Heart right ventricle (tissue), 16 donors: ENCODE measurements at places on chromosomes 16 and 17. TPM values are rescaled to one million over a fixed set of nuclear protein-coding genes. Genes with fewer than 3 reads are reported as not detected.

Gene PRSS27
- polyA plus RNA-seq, result 0.46 TPM

Gene OMG
- polyA plus RNA-seq, result 0.07 TPM

DNA sequence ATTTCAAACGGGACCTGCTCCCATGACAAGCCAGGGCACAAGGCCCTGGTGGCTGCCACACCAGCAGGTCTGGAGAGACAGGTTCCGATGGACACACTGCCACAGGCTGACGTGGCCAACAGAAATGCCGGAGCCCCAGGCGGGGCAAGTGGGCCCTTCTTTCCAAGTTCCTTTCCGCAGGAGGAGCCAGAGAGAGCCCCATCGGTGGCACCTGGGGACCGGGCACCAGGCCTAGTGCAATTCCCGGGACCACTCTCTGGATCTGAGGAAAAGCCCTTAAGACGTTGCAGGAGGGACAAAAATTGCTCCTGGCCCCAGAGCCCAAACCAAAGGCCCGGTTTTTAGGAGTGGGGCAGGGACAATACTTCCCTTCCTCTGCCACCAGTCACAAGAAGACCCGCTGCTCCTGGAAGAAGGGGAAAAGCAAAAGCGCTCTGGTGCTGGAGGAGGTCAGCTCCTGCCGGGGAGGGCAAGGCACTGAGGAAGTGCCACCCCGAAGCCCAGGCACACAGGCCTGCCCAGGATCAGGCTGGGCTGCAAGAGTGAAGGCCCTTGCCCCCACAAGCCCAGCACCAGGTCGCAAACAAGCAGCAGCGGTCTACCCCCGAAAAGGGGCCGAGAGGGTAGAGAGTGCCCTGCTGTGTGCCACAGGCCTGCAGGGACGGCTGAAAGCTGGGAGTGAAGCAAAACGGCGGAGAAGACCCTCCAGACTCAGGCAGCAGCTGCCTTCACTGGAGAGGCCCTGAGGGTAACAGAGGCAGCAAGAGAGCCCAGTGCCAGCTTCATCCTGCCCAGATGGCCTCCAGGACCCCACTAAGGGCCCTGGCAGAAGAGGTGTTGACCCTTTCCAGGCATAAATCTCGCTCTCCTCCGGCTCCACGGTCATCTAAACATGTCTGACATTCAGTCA lies 29.1 kb downstream of the MAP1LC3B start:
- no peaks in the 10 kb centered on the region for H3K27me3 ChIP-seq
- no peak overlapping the region for H3K27ac ChIP-seq
- no peak for DNase-seq
- no peaks in the 10 kb centered on the region for H3K4me1 ChIP-seq

- peak; percentile 53 for DNase-seq
- H3K36me3 ChIP-seq, result no peaks in the 10 kb centered on the region
- no peaks in the 10 kb centered on the region for H3K4me1 ChIP-seq
- H3K27me3 ChIP-seq, result peaks cover 98% of the 10 kb centered on the region
Observed at GRCh38 chr16:51151435-51151960, 428 bp upstream of the SALL1 start.

Gene NDUFAF8
- 41.5 TPM for polyA plus RNA-seq

Gene ATXN1L
- polyA plus RNA-seq, result 6.7 TPM

GRCh38 chr16:86033016-86033474 lies 134.1 kb downstream of the IRF8 start:
- H3K36me3 ChIP-seq, result no peaks in the 10 kb centered on the region
- no peak overlapping the region for H3K27ac ChIP-seq
- H3K4me1 ChIP-seq, result no peaks in the 10 kb centered on the region
- no peak for DNase-seq
- no peak overlapping the region for H3K4me3 ChIP-seq

GRCh38 chr16:8956265-8957062 lies 7.2 kb downstream of the USP7 start:
- H3K27me3 ChIP-seq, result no peaks in the 10 kb centered on the region
- H3K4me1 ChIP-seq, result peaks cover 31% of the 10 kb centered on the region

- no peaks in the 10 kb centered on the region for H3K27me3 ChIP-seq
- peaks cover 8% of the 10 kb centered on the region for H3K4me1 ChIP-seq
- peaks cover 6% of the 10 kb centered on the region for H3K36me3 ChIP-seq
- no peak for DNase-seq
Observed at GRCh38 chr17:42509409-42509808, 26.6 kb upstream of the NAGLU start.

Gene MAPT
- polyA plus RNA-seq, result 10.5 TPM

Gene CCL14
- 28.6 TPM for polyA plus RNA-seq

DNA sequence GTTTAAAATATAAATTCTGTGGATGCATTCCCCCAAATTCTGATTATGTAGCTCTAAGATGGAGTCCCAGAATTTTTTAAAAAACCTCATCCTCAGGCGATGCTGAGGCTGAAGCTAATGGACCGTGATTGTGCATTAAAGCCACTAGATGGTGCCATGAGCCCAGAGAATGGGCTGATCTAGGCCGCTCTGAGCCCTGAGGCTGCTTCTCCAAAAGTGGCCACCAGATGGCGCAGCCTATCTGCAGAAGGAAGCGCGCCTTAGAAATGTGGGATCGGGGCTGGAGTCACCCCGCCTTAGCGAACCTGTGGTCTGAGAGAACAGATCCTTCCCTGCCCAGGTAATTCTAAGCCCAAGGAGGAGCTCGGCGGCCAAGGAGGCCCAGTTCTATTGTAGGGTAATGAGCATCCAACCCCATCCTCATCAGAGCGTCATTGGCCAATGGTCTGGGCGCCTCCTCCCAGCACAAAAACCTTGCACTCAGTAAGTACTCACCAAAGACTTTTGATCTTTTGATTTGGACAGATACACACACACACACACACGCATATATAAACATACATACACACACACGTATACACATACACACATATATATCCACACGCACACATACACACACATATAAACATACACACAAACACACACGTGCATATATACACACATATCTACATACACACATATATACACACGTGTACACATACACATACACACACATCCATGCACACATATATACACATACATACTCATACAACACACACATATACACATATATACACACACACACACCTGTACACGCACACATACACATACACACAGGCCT lies 13.7 kb upstream of the MMP2 start:
- H3K27ac ChIP-seq, result no peak overlapping the region
- H3K27me3 ChIP-seq, result no peaks in the 10 kb centered on the region
- H3K4me1 ChIP-seq, result no peaks in the 10 kb centered on the region
- H3K36me3 ChIP-seq, result no peaks in the 10 kb centered on the region

Gene MARVELD3
- polyA plus RNA-seq, result 0.01 TPM

Gene FA2H
- 0.04 TPM for polyA plus RNA-seq

Gene BAIAP3
- polyA plus RNA-seq, result 1.4 TPM

DNA sequence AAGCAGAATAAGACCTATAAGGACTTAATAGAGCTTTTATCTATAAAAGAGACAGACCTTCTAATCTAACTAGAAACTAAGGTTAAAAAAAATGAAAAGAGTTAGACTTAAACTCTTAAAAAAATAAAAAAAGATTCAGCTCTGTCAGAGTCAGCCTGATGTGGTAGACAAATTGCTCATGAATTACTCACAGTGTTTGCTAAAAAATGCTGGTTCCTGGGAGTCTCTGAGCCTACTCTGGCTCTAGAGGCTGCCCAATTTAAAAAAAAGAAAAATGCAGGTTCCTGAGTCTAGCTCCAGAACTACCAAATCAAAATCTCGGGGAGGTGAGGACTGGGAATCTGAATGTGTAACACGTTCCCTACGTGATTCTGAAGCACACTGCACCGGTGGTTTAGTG lies 18.1 kb downstream of the SOST start:
- H3K27me3 ChIP-seq, result peaks cover 3% of the 10 kb centered on the region
- no peak overlapping the region for H3K4me3 ChIP-seq
- H3K4me1 ChIP-seq, result no peaks in the 10 kb centered on the region
- H3K27ac ChIP-seq, result no peak overlapping the region
- DNase-seq, result no peak

GRCh38 chr17:39617446-39618245 lies 9.1 kb upstream of the PPP1R1B start:
- peak overlapping the region; percentile 56 for H3K4me3 ChIP-seq
- DNase-seq, result peak; percentile 48
- peak overlapping the region; percentile 68 for H3K27ac ChIP-seq
- H3K27me3 ChIP-seq, result peaks cover 3% of the 10 kb centered on the region
- H3K4me1 ChIP-seq, result peaks cover 2% of the 10 kb centered on the region
- no peaks in the 10 kb centered on the region for H3K36me3 ChIP-seq

DNA sequence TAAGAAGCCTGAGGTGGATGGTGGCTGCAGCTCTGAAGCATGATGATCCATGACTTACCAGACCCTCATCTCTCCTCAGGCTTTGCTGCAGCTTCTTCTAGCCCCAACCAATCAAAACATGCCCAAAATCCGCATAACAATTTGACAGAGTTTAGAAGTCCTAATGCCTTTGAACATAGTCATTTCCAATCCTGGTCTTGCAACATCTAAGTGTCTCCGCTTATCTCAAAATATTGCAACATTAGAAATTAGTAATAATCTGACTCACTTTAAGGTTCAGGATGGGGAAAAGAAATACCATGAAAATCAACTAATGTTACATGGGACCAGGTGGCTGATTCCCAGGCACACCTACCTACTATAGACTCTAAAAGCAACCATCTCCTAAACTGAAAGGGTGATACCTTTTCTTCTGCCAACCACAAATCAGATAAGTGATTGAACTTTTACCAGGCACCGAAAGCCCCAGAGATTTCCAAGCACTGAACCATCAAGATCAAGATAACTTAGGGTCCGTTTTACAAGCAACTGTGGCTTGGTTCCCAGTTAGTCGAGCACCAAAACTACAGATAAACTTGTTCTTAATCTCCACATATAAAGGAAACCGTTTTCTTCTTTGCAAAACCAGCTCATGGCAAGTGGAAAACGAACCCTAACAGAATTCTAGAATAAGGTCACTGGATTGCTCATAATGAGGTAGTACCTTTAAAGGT lies 14.0 kb downstream of the ERN1 start:
- no peaks in the 10 kb centered on the region for H3K27me3 ChIP-seq
- no peaks in the 10 kb centered on the region for H3K36me3 ChIP-seq
- H3K4me1 ChIP-seq, result peaks cover 30% of the 10 kb centered on the region
- no peak overlapping the region for H3K27ac ChIP-seq

GRCh38 chr16:55250701-55251100 lies 73.3 kb upstream of the IRX6 start:
- no peaks in the 10 kb centered on the region for H3K36me3 ChIP-seq
- H3K27me3 ChIP-seq, result no peaks in the 10 kb centered on the region
- no peak overlapping the region for H3K27ac ChIP-seq

- no peak for DNase-seq
- H3K4me3 ChIP-seq, result no peak overlapping the region
- no peak overlapping the region for H3K27ac ChIP-seq
- no peaks in the 10 kb centered on the region for H3K4me1 ChIP-seq
- no peaks in the 10 kb centered on the region for H3K27me3 ChIP-seq
Observed at GRCh38 chr17:19833914-19834313, 33.8 kb downstream of the ULK2 start.

DNA sequence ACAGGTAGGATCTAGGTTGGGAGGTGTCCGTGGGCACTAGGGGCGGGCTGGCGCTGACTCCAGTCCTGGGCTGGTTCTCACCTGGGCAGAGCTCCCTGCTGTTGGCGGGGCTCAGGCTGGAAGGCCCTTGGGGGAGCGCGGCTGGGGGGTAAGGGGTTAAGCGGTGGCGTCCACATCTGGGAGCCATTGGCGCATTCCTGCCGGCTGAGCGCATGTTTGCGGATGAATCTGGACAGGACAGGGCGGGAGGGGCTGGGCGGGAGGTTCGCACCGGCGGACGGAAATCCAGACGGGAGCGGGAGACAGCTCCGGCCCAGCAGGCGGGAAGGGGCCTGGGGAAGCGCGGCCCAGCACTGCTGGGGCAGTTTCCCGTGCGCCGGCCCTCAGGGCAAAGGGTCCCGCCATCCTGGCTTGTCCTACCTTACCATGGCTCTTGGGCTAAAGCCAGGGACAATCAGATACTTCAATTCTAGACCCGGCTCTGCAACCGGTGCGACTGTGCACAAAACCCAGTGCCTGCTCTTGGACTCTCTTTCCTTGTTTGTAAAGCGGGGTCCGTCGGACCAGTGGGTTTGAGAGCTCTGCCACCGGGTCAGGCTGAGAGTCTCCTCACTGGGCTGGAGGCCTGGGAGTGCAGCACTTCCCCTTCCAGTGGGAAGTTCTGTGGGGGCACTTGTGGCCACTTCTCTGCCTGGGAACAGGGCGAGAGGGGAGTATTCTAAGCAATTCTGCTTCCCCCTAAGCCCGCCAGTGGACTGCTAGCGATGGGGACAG lies 7.8 kb downstream of the RARA start:
- H3K4me1 ChIP-seq, result peaks cover 90% of the 10 kb centered on the region
- DNase-seq, result peak; percentile 81
- H3K36me3 ChIP-seq, result no peaks in the 10 kb centered on the region
- no peak overlapping the region for H3K4me3 ChIP-seq
- H3K27me3 ChIP-seq, result no peaks in the 10 kb centered on the region

Gene GPR139
- polyA plus RNA-seq, result not detected

GRCh38 chr16:78396046-78396445 lies 296.6 kb downstream of the WWOX start:
- no peaks in the 10 kb centered on the region for H3K36me3 ChIP-seq
- no peaks in the 10 kb centered on the region for H3K27me3 ChIP-seq
- no peak overlapping the region for H3K27ac ChIP-seq
- no peak for DNase-seq
- no peak overlapping the region for H3K4me3 ChIP-seq
- H3K4me1 ChIP-seq, result no peaks in the 10 kb centered on the region

Gene CD19
- polyA plus RNA-seq, result 0.06 TPM

DNA sequence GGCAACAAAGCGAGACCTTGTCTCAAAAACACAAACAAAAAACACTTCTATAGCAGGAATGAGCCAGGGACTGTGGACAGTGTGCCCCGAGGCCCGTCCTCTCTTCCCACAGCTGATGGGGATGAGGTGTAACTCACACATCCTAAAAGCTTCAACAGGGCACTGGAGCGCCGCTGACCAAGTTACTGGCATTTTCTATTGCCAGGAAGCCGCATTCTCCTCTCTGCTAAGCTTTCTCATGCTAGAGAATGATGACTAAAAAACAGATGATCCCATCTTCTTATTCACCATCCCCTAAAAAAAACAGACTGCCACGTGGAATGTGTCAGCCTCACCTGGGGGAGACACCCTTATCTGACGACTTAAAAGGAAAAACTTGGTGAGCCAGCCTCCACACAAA lies 16.3 kb downstream of the CARHSP1 start:
- peak overlapping the region; percentile 11 for H3K27ac ChIP-seq
- H3K27me3 ChIP-seq, result no peaks in the 10 kb centered on the region
- H3K36me3 ChIP-seq, result peaks cover 4% of the 10 kb centered on the region
- no peak for DNase-seq
- no peak overlapping the region for H3K4me3 ChIP-seq

GRCh38 chr17:81517339-81518112 lies 4.9 kb upstream of the ACTG1 start:
- peaks cover 11% of the 10 kb centered on the region for H3K27me3 ChIP-seq
- peak overlapping the region; percentile 9 for H3K4me3 ChIP-seq
- peak; percentile 14 for DNase-seq
- H3K27ac ChIP-seq, result peak overlapping the region; percentile 62

Gene RTN4RL1
- polyA plus RNA-seq, result 3.1 TPM

Gene VMO1
- polyA plus RNA-seq, result 1.8 TPM

- no peak for DNase-seq
- H3K27ac ChIP-seq, result no peak overlapping the region
- no peak overlapping the region for H3K4me3 ChIP-seq
- H3K27me3 ChIP-seq, result no peaks in the 10 kb centered on the region
Observed at GRCh38 chr17:57773557-57773956, 28.5 kb upstream of the CCDC182 start.

Gene CDK5R1
- polyA plus RNA-seq, result 0.66 TPM
